Stimulated activated CD8-positive, alpha-beta memory T cell treated with anti-CD3 and anti-CD28 coated beads, Interleukin-2, amount 100 ng/mL, for 1 hour (primary cell): ENCODE measurements at places on chromosomes 2 and 18.

DNA sequence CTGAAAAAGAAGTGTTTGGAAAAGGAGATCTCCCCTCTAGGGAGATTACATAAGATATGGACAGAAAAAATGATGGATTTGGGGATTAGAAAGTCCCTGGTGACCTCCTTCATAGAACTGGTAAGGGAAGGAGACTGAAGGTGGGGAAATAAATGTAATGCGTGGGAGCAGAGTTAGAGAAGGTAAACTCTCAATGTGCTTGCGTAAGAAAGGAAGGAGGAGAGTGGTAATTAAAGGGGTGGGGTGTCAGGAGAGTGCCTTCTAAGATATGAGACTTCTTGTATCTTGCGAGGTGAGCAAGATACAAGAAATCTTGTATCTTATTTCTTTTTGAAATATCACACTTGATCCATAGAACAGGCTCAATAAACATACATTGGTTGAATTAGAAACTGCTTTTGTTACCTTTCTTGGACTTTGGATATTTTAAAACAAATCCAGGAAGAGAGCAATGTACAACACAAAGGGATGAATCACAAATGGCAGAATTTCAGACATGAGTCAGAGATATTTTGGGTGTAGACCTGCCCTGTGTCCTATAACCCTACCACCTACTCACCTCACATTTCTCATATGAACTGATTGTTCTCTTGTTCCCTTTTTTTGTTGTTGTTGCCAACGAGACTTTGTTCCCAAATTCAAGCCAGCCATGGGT, 342.4 kb downstream of the INSIG2 start:
- no peak for DNase-seq

DNA sequence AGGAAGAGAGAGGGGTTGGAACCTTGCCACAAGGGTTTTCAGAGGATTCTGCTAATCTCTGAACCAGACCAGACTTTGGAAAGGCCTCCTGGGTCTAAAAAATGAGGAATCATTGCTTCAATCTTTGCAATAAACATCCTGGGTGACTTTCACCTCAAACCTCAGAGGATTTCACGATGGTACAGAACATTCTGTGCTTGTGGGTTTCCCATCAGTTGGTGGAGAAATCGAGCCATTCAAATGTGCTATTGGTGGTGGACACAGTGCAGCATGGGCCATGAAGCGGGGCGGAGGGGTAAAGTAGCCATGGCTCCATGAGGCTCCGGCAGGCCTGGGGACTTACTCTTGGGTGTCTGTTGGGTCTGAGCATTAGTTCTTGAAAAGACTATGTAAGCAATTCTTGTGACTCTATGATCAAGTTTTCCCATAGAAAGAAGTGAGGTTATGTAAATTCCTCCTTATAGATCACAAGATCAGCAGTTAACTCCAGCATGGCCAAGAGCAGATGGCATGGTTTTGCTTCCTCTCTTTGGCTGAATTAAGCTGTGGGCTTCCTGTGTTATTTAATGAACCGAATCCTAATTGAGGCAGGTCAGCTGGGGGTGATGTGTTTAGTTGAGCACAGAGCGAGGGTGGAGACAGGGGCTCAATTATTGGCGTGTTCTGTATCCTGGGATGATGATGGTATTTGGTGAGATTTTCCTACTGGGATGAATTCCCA, 1.9 kb upstream of the IL1R2 start:
- DNase-seq, result no peak

- no peak for DNase-seq
These were observed 10.0 kb downstream of the PRELID3A start for GRCh38 chr18:12417687-12418086.

DNA sequence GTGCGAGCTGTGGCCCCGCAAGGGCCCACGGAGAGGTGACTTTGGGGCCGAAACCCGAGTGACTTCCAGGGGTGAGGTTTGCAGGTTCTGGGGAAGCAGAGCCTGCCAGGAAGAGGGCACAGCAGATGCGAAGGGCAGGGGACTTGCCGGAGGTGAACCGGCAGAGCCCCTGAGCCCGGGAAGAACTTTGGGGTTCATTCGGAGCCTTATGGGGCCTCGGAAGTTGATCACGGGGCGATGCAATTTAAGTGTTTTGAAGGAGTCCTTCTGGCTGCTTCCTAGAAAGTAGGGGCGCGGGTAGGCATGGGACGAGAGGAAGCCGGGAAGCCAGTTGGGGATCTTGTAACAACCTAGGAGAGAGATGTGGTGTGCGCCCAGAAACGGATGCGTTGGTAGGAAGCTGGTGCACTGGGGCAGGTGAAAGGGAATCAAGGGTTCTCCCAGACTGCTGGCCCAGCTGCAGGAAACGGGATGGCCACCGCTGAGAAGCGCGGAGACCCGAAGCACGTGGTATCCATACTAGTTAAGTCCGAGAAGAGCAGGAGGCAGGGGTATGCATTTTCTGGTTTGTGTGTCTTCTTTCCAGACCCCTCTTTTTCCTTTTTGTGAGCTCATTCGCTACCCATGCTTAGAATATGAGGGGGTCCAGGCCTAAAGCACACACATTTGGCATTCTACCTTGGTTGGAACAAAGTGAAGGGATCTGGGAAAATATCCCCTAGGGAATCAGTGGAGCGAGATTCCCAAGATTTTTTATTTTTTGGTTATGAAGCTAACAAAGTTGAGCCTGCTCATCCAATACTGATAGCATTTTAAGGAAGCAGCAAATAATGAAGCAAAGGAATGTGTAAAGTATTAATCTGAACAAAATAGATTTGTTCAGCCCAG, 758 bp downstream of the SCLY start:
- DNase-seq, result no peak

GRCh38 chr2:237471438-237472186, 15.4 kb upstream of the MLPH start:
- no peak for DNase-seq

GRCh38 chr18:74731097-74731496, 133.4 kb downstream of the ZNF407 start:
- DNase-seq, result no peak

- no peak for DNase-seq
These were observed 19.0 kb downstream of the PLEKHM3 start for GRCh38 chr2:208006337-208006736.

DNA sequence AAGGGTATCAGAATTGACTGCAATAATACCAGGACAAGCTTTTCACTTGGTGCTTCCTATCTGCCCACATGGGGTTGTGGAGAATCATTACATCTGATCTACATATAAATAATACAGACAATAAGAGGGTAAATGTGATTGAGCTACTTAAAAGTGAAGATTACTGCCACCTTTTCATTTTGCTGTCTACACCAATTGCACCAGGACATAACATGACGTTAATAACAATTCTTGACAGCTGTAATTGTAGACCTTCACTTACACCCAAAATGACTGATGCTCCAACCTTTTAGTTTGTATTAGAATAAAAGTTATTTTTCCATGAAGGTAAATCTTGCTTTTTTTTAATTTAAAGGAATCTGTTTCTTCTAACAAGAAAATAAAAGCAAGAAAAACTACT, 36.5 kb upstream of the TTN start:
- DNase-seq, result no peak

DNA sequence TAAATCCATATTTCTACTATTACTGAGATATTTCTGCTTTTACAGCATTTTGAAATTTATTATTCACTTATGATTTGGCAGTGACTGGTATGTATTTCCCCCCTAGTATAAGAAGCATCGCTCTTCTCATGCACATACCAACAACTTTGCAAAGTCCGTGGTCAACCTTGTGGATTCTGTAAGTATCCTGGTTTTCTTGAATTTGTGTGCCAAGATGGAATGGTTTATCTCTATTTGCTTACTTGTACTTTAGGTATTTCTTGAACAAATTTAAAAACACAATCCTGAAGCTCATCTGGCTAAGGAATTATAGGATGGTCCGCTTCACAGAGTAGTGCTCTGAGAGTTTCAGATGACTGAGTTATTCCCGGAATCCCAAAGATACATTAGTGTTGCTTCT, 85.0 kb upstream of the FAM237A start:
- no peak for DNase-seq

GRCh38 chr2:114022360-114023085, 132.6 kb downstream of the ACTR3 start:
- DNase-seq, result no peak

GRCh38 chr2:122422384-122422991, 667.0 kb downstream of the TSN start:
- no peak for DNase-seq

- no peak for DNase-seq
These were observed 178.7 kb downstream of the CLIP4 start for GRCh38 chr2:29293830-29294438.

DNA sequence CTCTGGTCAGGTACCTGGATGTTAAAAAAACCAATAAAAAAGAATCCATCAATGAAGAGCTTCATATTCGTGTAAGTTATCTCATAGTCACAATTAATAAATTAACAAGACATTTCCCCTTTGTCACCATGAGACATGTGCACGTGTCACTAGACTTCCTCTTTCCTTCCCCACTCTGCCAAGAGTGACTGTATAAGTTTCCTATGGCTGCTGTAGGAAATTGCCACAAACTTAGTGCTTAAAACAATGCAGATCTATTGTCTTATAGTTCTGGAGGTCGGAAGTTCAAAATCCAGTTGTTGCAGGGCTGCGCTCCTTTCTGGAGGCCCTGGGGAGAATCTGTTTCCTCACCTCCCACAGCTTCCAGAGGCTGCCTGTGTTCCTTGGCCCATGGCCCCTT, 35.8 kb downstream of the SLC9A4 start:
- no peak for DNase-seq
